Kidney tubule cell (primary cell): ENCODE measurements at places on chromosomes 2 and 18.

GRCh38 chr2:45391866-45392265, 219.2 kb downstream of the SRBD1 start:
- no peak for DNase-seq

DNA sequence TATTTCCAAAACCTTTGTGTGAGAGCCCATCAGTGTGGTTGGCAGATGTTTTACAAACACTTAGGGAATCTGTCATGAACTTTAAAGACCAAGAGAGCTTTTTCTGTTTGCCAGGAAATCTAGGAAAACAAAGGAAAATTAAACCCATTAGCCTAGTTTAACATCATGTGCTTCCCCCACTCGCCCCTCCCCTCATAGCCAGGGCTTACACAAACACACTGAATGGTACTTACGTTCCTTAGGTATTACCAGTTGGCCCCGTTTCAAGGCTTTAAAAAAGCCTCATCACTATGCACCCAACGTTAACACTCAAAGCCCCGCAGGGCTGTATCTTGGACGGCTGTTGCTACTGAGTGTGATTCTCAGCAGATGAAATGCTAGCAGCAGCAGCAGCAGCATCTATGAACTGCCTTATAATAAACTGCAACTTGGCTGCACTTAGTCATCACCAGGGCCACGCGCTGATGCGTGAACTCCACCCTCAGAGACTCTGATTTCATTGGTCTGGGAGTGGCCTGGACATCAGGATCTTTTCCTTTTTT, 20.1 kb upstream of the TTC39C start:
- peak; percentile 89 for DNase-seq

- peak; percentile 11 for DNase-seq
Measured at GRCh38 chr2:240619506-240620148, 5.7 kb upstream of the GPR35 start.

DNA sequence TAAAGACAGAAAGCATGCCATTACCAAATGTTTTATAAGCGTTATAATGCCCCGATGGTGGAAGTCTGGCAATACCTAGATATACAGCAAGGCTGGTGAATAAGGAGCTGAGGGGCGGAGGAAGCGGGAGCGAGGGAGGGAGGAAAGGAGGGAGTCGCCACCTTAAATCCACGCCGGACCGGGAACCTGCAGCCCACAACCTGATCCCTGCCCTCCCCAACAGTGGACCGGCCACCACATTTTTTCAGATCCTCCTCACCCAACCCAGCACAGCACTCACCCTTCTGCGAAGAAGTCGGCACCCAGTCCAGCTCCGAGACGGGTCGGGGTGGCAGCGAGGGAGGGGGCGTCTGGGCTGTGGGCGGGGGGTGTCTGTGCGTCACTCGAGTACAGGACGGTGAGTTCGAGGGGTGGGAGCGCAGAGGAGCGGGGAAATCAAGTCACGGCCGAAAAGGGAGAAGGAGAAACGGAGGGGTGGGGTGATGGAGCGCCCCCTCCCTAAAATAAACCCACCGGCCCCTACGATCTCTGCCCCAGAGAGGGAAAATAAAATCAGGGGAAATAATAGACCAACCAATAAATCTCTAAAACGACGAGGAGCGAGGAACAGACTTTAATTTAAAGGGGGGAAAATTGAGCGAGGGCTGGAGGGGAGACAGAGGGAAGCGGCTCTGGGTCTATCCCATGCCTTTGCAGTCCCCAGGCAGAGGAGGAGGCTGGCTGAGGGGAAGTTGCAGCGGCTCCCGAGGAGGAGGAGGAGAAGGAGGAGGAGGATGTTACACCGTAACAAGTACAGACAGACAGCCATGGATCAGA, 96.5 kb upstream of the SERTAD2 start:
- DNase-seq = peak; percentile 63

GRCh38 chr2:96759548-96759947, 1.2 kb upstream of the CNNM4 start:
- DNase-seq = no peak

GRCh38 chr18:27608174-27608573, 423.1 kb upstream of the CHST9 start:
- no peak for DNase-seq

GRCh38 chr2:197273485-197273884, 37.1 kb downstream of the ANKRD44 start:
- DNase-seq = no peak

- peak; percentile 70 for DNase-seq
Measured at GRCh38 chr2:226213717-226214116, 585.9 kb downstream of the IRS1 start.

DNA sequence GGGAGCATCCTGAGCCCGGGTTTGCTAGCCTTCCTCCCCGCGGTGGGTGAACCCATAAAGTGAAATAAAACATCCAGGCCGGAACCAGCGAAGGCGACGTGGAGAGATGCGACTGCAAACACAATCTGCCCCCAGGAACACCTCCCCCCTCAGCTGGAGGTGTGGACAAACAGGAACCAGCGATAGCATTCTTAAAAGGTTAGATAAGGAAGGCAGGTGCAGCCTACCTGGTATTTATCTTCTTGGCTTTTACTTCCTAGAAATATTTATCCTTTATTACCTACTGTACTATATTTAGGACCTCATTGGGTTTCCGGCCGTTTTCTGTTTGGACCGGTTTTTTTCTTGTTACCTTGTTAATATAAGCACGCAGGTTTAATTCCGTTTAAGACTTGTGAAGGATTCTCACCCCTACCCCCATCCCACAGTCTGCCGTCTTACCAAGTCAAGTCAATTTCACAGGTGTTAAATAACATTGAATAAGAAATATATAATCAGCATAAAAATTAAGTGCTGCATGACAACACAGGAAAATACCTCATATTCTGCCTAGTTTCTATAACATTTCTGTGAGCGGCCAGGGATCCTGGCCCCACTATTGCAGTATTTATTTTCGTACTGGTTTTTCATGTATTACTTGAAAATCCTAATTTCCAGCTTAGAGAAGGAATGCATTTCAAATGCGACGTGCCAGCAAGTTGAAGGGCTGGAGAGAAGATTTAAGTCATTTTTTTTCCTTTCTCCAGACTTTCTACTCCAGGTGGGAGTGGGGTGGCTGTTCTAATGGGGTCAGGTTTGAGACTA, 224.0 kb upstream of the ID2 start:
- peak; percentile 35 for DNase-seq

DNA sequence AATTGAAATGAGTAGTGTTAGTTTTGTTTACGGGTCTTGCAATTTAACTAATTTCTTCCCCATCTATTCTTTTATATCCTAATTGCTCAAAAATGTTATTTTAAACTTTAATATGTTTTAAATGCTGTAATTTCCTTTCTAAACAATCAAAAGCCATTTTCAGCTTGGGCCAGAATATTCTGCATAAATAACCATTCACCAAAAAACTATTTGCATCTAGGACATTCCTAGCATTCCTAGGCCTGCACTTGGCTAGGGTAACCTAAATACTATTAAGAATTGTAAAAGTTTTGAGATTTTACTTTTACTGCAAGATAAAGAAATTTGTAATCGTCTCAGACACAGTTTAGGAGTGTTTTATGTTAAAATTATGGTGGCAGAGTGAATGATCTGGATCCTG, 7.8 kb upstream of the ETAA1 start:
- DNase-seq = peak; percentile 30
